ENCODE measurements at places on chromosomes 6 and 20.
A peak's percentile ranks its signal among the peaks of the same experiment; 100 is the strongest.

DNA sequence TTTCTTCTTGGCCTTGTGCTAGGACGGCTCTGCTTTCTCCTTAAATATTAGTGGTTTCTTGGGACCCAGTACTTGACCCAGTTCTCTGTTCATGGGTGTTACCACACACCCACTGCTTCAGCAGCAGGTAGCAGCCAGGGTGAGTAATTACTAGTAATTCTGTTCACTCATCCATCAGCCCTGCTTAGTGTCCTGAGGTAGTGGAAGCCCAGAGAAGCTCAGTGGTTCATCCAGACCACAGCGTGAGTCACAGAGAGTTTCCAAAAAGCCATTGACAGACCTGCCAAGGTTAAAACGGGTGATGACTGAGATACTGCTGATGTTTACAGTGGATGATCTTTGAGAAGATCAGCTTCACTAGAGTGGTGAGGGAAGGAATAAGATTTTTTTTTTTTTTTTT is 51.7 kb upstream of the HINT3 start:
- DNase-seq: peak; percentile 55

DNA sequence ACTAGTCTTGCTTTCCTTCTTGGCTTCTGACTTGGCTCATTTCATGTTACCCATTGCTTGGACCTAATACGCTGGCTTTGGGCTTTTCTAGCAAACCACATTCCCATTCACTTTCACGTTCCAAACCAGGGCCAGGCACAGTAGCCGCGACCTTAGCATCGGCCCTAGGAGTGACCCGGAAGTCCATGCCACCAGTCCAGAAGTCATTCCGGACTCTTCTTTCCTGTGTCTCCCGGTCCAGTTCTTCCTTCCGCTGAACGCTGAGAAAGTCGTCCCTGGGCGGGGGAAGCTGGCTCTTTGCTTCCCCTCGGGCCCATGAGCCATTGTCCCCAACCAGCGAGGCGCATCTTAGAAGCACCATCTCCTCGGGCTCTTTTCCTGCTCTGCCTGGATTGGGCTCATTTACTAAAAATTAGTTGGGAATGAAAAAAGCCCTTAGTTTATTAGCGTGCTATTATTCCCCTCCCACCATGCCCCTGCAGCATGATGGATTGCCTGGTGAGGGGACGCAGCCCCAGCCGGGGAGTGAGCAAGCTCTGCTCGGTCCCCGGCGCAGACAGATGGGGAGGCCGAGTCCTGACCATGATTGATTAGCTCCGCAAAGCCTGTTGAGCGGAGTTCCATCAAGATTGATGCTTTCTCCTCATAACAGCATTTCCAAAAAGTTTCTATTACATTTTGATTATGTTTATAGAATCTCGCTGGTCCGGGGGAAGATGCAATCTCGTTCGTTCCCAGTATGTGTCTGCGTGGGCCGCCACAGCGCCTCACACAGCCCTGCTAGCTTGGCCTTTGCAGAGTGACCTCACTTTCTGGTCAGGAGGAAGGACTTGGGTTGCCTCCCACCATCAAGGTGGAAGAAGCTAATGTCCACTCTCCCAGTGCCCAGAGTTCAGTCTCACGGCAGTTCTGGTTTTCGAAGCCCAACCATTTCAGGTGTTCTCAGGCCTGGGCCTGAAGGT is 115.1 kb upstream of the TOP1 start:
- no peak for DNase-seq

DNA sequence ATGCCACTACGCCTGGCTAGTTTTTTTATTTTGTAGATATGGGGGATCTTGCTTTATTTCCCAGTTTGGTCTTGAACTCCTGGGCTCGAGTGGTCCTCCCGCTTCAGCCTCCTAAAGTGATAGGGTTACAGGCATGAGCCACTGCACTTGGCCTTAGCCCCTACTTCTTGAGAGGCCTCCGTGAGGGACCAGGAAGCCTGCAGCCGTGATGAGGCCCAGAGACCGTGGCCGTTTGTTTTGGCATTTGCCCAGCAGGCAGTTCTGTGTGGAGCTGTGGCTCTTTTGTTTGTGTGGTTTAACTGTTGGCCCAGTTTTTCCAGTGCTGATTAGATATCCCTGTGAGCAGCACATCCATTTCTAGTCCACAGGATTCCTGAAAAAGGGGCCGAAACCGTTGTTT is 39.8 kb downstream of the SRSF3 start:
- no peak for DNase-seq

DNA sequence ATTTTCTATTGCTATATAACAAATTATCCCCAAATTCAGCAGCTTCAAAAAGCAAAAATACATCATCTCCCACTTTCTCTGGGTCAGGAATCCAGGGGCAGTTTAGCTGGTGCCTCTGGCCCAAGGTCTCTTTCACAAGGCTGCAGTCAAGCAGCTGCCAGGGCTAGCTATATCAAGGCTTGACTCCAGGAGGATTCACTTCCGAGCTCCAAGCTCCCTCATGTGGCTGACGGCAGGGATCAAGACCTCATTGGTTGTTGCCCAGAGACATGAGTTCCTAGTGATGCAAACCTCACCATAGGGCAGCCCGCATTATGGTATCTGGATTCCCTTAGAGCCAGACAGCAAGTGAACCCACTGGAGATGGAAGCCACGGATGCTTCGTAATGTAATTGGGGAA is 1.3 kb upstream of the VNN1 start:
- DNase-seq: no peak

- no peak for DNase-seq
Measured at GRCh38 chr20:53494753-53495152, 98.9 kb downstream of the ZNF217 start.
